ENCODE measurements at places on chromosomes 3 and 15.

DNA sequence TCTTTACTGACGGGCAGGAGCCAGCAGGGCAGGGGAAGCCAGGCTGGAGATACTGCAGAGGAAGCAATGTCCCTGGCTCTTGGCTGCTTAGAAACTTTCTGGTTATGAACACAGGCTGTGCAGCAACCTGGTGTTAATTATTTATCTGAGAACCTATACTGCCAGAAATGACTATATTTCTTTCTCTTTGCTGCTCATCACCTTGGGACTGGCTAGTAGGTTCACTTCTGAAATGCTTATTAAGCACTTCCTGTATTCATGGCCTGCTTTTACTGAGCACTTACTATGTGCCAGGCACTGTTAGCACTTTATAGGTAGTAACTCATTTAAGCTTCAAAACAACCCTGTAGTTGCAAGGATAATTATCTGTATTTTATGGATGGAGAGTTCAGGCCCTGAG, 57.6 kb downstream of the RAB11A start:
- DNase-seq, result no peak

- no peak for DNase-seq
Measured at GRCh38 chr3:28186748-28187147, 54.7 kb upstream of the CMC1 start.

- no peak for DNase-seq
Measured at GRCh38 chr3:65808407-65808806, 230.3 kb downstream of the MAGI1 start.

DNA sequence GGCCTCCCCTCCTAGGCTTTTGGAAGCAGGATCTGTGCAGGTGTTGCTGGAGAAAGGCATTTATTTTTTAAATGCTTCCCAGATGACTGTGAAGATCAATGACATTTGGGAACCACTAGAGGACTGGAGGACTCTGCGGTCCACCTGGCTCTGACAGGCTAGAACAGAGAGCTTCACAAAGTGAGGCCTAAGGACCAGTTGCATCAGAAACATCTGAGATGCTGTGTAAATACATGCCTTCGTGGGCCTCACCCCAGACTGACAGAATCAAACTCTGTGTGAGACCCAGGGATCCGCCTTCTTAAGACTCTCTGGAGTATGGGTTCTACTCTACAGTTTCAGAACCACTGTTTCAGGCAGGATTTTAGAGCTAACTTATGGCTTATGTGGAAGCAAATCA, 105.0 kb upstream of the ICE2 start:
- DNase-seq, result no peak

GRCh38 chr15:77964193-77964592, 113.3 kb downstream of the TBC1D2B start:
- no peak for DNase-seq

GRCh38 chr3:42037318-42037945, 53.7 kb upstream of the TRAK1 start:
- no peak for DNase-seq

DNA sequence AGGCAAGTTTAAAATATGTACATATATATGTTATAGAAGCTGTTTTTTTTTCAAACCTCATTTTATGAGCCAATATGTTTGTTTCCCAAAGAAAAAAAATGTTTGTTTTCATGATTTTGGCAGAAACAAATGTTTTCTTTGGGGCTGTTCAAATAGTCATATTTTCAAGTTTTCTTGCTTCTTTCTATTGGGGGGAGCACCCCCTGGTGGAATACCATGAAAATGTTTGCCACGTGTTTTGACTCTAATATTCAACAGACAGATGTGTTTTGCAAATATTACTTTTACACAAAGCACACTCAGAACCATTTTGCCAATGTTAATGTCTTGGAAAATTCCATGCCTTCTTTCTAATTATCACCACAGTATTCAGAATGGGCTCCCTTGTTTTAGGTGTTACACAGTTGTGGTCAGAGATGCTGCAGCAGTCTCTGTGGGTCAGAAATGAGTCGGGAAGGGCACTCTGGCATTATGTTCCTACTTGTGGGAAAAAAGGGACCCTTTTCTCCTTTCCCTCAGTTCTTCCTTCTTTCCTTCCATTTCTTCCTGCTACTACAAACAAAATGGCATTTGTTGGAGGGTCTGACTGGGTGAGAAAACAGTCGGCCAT, 817.0 kb downstream of the TUSC7 start:
- no peak for DNase-seq

DNA sequence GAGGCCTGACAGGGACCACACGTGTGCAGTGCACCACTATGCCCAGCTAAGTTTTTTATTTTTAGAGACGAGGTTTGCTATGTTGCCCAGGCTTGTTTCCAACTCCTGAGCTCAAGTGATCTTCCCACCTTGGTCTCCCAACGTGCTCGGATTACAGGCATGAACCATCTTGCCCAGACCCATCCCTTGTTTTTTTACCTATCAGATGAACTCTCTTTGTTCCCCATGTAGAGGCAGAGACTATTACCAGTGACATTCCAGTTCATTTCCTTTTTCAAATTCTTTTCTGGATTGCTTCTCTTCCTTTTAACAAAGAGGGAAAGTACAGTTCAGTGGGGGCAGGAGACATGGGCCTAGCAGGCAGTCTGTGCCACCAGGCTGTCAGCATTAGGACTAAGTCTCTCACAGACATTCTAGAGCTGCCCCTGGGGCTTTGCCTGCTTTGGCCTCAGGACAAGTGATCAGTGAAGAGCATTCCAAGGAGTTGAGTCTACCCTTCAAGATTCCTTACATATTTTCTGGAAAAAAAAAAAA, 103.5 kb upstream of the SLC7A14 start:
- DNase-seq, result peak; percentile 91

- no peak for DNase-seq
Measured at GRCh38 chr15:38238311-38238710, 14.3 kb upstream of the SPRED1 start.

DNA sequence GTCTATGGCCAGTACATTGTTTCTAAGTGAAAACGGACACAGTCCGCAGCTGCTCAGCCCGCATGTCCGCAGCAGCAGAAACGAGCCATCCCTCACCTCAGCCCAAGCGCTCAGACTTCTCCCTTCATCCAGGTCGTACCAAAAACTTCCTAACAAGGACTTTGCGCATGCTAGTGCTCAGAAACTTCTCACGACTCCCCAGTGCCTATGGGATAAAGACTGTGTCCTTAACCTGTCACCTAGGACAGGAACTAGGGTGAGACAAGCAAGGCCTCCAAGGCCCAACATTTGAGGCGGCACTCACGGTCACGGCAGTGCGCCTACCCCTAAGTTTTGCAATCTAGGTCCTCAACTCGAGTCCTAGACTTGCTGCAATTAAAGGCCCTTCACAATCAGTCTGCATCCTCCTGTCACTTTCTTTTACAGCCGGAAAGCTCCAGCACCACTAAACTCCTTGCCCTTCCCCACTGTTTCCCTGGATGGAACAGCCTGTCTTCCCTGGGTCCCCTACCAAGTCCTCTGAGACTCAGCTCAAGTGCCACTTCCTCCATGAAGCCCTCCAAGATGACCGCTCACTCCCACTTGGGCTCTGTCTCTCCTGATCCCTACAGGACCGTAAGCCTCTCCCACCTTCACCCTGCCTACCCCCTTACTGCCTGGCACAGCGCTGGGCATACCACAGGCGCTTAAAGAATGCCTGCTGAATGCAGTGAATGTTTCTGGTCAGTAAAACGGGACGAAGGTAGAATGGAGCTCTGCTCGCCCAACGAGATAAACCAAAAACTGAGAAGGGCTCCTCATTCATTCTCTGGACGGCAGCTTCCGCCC, 1.2 kb downstream of the CLN6 start:
- no peak for DNase-seq

GRCh38 chr3:129722527-129722926, 116.1 kb upstream of the PLXND1 start:
- no peak for DNase-seq

DNA sequence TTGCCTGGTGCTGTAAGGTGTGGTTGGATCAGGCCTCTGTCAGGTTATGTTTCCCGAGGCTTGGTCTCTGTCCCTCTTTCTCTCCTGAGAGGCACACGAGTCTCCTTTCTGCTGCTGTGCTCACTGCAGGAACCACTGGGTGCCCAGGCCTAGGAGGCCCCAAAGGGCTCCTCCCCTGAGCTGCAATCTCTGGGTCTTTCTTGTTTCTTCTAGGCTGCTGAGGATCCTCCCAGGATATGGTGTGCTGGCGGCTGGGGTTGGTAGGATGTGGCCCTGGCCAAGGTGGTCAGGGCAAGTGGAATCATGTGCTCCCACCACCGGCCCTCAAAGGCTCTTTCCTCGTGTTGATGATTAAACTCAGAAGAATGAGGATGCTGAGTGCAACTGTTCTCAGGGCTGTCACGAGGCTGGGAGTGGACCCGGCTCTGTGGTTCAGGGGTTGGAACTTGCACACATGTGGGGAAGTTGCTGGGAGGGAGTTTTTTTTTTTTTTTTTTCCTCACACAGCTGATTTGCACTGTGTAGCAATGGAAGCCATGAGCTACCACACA, 43.6 kb upstream of the CTSH start:
- DNase-seq, result no peak

- no peak for DNase-seq
Measured at GRCh38 chr15:99432271-99433025, 133.3 kb upstream of the MEF2A start.

DNA sequence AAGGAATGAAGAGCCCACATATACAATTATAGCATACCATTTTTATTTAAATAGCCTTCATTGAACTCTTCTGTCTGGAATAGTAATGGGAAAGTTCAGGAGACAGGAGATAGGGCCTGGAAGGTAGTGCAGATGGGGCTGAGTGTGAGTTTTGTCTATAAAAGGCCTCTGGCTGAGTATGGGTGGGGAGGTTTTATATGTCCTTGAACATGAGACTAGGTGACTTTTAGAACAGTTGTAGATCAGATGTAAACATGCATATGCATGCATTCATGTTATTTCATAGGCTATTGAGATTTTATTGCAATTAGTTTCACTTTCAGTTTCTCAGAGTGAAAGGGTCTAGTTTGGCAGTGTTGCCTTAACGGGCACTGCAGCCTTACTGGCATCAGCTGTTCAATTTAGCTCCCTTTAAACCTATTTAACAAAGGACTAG, 27.1 kb downstream of the CGGBP1 start:
- no peak for DNase-seq

- no peak for DNase-seq
Measured at GRCh38 chr3:194107107-194107506, 28.8 kb upstream of the HES1 start.

- DNase-seq, result no peak
Measured at GRCh38 chr3:98812851-98813374, 49.8 kb downstream of the ST3GAL6 start.

GRCh38 chr3:184737641-184738505, 26.0 kb upstream of the MAGEF1 start:
- no peak for DNase-seq

GRCh38 chr3:186669378-186670084, 3.7 kb downstream of the HRG start:
- no peak for DNase-seq

- DNase-seq, result no peak
Measured at GRCh38 chr15:98881526-98882520, 125.8 kb downstream of the PGPEP1L start.

- DNase-seq, result no peak
Measured at GRCh38 chr3:69803681-69804270, 64.5 kb downstream of the MITF start.

GRCh38 chr15:40011303-40011702, 27.7 kb downstream of the SRP14 start:
- DNase-seq, result no peak

- DNase-seq, result no peak
Measured at GRCh38 chr3:168168743-168169142, 73.0 kb upstream of the GOLIM4 start.

DNA sequence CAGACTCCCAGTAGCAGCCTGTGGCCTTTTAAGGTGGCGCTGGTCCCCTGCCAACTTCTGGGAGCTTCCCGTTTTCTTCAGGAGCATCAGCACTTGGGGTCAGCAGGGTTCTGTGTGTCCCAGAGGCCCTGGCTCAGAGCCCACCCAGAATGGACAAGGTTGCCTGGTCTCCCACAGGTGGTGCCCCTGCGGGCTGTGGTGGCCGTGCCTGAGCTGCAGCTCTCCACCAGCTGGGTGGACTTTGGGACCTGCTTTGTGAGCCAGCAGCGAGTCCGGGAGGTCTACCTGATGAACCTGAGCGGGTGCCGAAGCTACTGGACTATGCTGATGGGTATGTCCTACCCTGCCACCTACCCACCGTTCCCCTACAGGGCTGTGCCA, 15.5 kb downstream of the ACAA1 start:
- DNase-seq, result no peak

GRCh38 chr3:77040216-77040615, 317 bp downstream of the ROBO2 start:
- no peak for DNase-seq

GRCh38 chr15:68431792-68432401, at the start of gene ITGA11:
Gene ITGA11, minus strand, starts transcription at chr15:68432163. Its CDS starts 97 bp downstream, at chr15:68432066.
- DNase-seq, result no peak

GRCh38 chr3:110697961-110698360, 373.7 kb upstream of the NECTIN3 start:
- no peak for DNase-seq

GRCh38 chr3:71225002-71225684, 358.4 kb downstream of the FOXP1 start:
- no peak for DNase-seq

GRCh38 chr15:63519041-63519440, 14.6 kb downstream of the USP3 start:
- DNase-seq, result no peak

- DNase-seq, result no peak
Measured at GRCh38 chr15:100021653-100022052, 288.4 kb upstream of the LYSMD4 start.

- no peak for DNase-seq
Measured at GRCh38 chr15:40061212-40061901, 22.4 kb upstream of the SRP14 start.

- no peak for DNase-seq
Measured at GRCh38 chr3:22231061-22231460, 480.1 kb upstream of the ZNF385D start.

- no peak for DNase-seq
Measured at GRCh38 chr3:57983734-57984518, 24.3 kb upstream of the FLNB start.

DNA sequence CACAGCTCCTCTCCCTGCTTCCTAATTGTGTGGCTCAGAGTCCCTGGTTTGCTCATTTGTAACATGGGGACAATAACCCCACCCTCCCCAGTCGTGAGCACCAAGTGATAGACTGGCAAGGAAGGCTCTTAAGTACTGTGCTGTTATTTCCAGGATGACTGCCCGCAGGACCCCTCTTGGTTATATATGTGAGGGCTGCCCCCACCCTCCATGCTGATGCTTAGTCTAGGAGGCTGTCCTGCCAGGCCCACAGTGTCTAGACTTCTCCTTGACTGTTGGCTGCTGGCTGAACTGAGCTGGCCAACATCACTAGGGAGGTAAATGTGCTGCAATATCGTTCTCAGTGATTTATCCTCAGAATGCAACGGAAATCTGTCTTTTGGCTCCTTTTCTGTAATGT, 45.1 kb downstream of the RAB11A start:
- no peak for DNase-seq

- no peak for DNase-seq
Measured at GRCh38 chr3:66761093-66761780, 236.9 kb upstream of the KBTBD8 start.
